Retinal pigment epithelial cell (primary cell): ENCODE measurements at places on chromosomes 12 and 14.

GRCh38 chr14:19743256-19743655, at the start of gene OR4Q3:
TSS of gene OR4Q3 (plus strand) at chr14:19743571.
- no peak for DNase-seq

DNA sequence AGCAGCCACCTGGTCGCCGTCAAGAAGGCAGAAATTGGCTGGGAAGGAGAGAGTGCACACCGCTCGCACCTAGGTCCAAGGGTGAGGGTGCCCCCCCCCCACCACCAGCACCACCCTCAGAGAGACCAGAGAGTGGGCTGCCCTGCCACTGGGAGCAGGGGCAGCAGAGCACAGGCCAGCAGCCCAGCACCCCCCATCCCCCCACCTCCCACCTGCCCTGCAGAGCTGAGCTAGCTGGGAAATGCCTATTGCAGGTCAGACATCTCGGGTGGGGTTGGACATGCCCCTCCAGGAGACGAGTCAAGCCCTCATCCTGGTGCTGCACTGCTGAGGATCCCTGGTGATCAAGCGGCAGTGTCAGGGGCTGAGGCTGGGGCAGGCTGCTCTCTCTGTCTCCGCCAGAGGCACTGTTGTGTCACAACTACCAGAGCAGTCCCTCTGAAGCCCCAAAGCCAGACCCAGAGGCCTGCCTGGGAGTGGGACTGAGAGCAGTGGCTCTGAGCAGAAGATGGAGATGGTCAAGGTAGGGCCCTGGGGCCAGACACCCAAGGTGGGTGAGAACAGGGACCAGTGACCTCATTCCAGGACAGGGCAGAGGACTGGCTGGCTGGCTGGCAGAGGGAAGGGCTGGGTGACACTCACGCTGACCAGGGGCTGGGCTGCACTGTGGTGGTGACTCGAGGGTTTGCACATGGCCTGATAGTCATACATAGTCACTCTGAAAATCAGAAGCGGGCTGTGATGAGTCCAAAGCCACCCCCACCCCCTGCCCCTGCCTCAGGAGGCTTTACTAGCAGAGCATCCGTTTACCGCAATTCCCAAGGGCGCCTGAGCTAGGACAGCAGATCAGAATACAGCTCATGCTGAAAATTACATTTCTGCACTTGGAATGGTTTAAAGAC, 19.7 kb upstream of the LRTM2 start:
- DNase-seq: no peak

DNA sequence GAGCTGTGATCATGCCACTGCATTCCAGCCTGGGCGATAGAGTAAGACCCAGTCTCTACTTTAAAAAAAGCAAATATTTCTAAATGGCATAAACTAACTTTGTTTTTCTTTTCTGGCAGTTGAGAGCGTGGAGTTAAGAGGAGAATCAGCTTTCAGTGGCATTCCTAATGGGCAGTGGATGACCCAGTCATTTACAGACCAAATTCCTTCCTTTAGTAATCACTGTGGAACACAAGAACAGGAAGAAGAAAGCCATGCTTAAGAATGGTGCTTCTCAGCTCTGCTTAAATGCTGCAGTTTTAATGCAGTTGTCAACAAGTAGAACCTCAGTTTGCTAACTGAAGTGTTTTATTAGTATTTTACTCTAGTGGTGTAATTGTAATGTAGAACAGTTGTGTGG, 21.2 kb downstream of the TDG start:
- DNase-seq: no peak

DNA sequence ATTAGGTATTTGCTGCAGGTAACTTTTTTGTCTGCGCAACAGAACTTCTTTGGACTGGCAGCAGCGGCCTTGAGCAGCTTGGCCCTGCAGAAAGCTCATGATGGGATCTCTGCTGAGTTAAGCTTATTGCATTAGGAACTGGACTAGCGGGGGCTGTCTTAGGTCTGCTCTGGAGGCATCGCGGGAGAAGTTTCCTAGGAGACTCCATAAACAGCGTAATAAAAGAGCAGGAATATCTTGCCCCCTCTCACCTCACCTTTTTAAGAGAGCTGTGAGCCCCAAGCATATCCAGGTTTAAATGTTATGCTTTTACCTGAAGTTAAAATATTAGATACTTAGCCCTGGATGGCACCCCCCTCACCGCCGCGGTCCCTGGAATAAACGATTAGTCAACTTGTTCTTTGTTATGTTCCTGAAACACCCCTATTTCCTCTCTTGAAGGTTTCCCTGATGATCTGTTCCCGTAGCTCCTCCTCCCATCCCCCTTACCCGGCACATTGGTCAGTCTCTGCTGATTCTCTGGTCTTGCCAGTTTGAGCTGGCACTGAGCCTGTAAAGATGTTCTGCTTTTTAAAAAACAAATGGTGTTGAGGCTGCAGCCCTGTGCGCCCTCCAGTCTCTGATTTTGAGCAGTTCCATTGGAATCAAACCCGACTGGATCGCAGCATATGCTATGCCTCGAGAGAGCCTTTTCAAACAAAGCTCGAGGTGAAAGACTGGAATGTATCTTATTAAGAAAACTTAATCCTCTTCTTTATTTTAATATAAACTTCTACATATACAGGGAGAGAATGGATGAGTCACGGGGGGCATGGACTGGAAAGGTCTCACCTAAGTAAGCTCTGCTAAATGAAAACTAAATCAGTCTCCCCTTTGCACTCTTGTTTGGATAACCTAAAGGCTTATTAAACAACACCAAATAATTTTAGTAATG, 1.9 kb downstream of the MLXIP start:
- DNase-seq: peak; percentile 49

DNA sequence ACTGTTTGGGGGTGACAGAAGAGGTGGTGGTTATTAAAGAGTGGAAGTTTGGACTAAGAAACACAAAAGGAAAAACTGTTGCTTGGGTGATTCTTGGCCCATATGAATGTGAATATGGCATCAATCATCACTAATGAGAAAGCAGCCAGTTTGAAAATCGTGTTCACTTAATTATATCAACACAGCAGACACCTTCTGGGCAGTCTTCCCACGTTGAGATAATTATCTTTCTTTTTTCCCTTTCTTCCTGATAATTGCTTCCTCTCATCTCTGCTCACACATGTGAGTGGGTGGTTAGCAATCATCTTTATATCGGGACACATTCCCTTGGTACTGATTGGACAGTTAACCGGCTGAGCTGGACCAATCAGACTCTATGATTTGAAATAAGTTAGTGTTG, 539.7 kb downstream of the AACS start:
- no peak for DNase-seq

- DNase-seq: no peak
Observed at GRCh38 chr12:120249266-120249874, 16.2 kb downstream of the PXN start.

DNA sequence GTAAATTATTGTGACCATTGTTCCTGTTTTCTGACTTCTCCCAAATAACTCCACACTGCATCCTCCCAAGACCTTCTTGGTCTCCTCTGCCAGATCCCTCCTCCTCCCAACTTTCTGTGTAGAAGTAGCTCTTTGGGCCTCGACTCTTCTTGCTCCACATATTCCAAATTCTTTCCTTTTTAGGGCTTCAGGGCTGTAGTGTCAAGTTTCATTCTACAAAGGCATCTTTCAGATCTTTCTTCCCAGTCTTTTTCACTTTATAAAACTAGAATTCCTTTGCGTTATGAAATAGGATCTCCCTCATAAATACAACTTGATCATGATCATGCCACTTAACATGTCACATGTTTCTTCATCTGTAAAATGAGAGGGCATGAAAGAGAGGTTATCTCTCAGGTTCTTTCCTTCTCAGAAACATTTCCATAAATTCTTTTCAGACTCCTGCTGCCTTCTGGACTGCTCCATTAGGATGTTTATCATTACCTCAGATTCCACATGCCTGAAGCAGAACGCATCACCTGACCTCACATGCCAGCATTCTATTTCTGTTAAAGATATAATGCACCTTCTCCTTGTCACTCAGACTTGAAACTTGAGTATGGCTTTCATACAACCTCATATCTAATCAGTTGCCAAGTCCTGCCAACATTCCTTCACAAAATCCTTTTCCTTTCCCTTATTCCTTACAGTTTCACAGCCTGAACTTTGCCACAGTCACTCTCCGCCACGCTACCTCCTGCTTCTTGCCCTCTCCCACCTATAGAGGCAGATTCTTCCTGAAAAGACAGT, 8.5 kb downstream of the SLC38A1 start:
- no peak for DNase-seq
